Immature natural killer cell (primary cell): ENCODE measurements at places on chromosomes 6 and 20. TPM values are rescaled to one million over a fixed set of nuclear protein-coding genes. Genes with fewer than 3 reads are reported as not detected.

GRCh38 chr6:30793521-30794194 lies 49.3 kb upstream of the IER3 start:
- no peaks in the 10 kb centered on the region for H3K27me3 ChIP-seq
- peak overlapping the region; percentile 95 for H3K27ac ChIP-seq
- H3K36me3 ChIP-seq: peaks cover 4% of the 10 kb centered on the region
- DNase-seq: peak; percentile 35
- H3K4me3 ChIP-seq: peak overlapping the region; percentile 67
- H3K4me1 ChIP-seq: peaks cover 21% of the 10 kb centered on the region

GRCh38 chr20:62508641-62509051 lies 32.9 kb upstream of the GATA5 start:
- H3K36me3 ChIP-seq: no peaks in the 10 kb centered on the region
- no peak for DNase-seq
- H3K4me3 ChIP-seq: no peak overlapping the region
- H3K4me1 ChIP-seq: no peaks in the 10 kb centered on the region
- peaks cover 2% of the 10 kb centered on the region for H3K27me3 ChIP-seq

DNA sequence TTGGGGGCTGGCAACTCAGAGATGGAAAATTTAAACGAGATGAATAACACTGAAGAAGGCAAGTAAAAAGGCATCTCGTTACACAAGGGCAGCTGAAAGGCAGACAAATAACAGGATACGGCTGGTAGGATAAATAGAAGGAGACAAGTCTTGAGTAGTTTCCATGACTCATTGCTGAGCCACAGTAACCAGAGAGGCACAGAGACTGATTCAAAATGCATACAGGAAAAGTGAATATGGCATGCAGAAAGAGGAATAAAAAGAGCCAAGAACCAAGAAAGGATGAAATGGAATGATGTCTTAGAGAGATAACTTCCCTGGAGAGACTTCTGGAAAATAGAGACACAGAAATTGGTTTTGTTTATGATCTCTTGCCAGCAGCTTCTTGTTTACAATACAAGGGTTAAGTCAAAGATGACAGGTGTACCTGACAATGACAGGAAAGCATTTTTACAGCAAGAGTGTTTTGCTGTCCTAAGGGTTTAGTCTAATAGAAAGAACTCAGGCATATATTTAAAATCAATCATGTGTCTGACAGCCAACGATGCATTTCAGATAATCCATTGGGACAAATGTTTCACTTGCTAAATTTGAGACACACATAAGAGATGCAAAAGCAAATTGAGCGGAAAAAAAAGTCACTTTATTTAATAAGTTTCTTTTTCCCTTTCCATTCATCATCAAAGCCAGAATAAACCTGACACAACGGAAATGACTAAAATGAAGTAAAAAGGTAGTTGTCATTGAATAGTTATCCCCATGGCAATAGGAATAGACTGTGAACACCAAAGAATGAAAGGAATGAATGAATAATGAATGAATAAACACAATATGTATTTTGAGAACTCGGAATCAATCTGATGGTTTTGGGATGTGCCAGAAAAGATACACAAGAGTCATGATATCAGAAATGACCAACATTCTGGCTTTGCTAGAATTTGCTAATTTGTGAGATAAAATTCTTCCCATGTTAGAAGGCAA lies 68.0 kb upstream of the KCNQ5 start:
- H3K4me3 ChIP-seq: no peak overlapping the region
- H3K4me1 ChIP-seq: no peaks in the 10 kb centered on the region
- H3K36me3 ChIP-seq: no peaks in the 10 kb centered on the region
- no peak overlapping the region for H3K27ac ChIP-seq
- no peak for DNase-seq

DNA sequence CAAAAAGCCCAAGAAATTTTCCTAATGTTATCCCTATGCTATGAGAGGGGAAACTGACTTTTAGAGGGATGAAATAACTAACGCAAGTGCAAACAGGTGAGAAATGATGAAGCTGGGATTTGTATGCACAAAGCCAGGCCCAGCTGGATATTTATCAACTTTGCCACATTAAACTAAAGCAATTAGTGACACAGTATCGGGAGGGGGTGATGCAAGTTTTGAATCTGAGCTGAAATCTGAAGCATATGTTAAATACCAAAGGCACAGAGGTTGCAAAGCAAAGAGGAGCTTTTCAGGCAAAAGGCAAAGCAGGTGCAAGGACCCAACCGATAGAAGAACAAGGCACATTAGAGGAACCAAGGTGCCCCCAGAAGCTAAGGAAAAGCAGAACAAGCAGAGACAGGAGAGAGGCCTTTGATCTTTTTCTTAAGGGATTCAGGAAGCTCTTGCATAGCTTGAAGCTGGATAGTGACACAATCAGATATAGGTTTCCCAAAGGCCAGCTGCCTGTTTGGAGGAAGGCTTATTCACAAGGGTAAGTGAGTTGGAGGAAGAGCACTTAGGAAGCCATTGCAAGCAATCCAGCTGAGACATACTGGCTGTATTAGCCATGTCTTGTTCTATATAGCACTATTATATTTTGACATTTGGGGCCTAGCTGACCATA lies 207.5 kb downstream of the HIVEP2 start:
- H3K36me3 ChIP-seq: no peaks in the 10 kb centered on the region
- DNase-seq: no peak
- H3K4me1 ChIP-seq: no peaks in the 10 kb centered on the region
- H3K27ac ChIP-seq: no peak overlapping the region
- H3K4me3 ChIP-seq: no peak overlapping the region

GRCh38 chr6:30007132-30007764 lies 53.8 kb upstream of the POLR1H start:
- H3K27ac ChIP-seq: no peak overlapping the region
- H3K4me1 ChIP-seq: peaks cover 20% of the 10 kb centered on the region
- H3K36me3 ChIP-seq: peaks cover 14% of the 10 kb centered on the region
- peak overlapping the region; percentile 54 for H3K4me3 ChIP-seq

DNA sequence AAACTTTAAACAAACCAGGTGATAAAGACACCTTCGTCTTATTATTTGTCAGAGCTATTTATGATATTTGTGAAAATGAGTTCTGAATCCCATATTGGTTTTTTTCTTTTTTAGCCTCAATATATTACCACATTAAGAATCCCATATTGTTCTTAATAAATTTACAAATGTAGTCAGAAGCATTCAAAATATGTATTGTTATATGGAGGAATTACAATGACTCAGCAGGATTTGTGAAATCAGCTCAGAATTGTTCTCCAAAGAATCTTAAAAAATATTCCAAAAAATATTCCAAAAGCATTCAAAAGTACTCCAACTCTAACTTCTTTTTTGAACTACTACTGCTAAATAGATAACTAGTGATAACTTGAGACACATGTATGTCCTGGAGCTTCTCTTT lies 6.5 kb upstream of the ZNF343 start:
- H3K4me1 ChIP-seq: no peaks in the 10 kb centered on the region
- peaks cover 8% of the 10 kb centered on the region for H3K27me3 ChIP-seq
- H3K4me3 ChIP-seq: no peak overlapping the region
- H3K36me3 ChIP-seq: no peaks in the 10 kb centered on the region

DNA sequence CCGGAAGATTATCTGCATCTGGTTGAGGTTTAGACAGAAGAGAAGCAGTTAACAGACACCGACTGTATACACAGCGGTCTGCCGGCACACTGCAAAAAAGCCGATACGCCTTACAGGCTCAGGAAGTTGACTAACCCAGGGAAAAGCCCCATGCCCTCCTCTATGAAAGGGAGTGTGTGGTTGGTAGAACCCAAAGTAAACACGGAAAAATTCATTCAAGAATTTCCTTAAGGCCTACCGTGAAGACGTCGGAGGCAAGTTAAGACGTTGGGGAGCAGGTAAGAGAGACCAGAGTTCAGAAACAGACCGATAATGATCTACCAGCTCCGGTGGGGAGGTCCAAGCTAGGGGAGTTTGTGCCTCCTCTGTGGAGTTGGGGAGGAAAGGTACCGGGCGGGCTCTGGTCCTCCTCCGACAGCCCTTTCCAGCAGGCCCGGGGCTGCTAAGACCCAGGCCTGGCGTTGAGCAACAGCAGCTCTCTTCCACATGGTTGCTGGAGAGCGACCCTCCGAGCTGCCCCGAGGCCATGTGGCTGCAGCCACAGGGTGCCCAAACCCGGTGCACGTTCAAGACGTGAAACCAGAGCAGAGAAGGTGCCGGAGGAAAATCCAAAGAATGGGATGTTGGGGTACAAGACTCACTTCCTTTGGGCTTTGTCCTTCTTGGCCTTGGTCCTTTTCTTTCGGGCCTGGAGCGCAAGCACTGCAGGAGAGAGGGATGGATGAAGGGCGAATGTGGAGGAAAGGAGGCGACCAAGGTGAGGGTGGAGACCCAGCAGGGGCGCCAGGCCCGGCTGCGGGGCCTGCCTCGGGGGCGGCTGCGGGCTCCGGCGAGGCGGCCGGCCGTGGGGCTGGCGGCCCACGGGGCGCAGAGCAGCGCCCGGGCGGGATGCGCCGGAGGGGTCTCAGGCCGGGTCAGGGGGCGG lies 809 bp downstream of the SRPK1 start:
- peak; percentile 24 for DNase-seq
- H3K27me3 ChIP-seq: peaks cover 2% of the 10 kb centered on the region
- H3K36me3 ChIP-seq: no peaks in the 10 kb centered on the region
- H3K4me3 ChIP-seq: peak overlapping the region; percentile 98
- H3K4me1 ChIP-seq: peaks cover 55% of the 10 kb centered on the region
- peak overlapping the region; percentile 88 for H3K27ac ChIP-seq

GRCh38 chr6:143562143-143562542 lies 50.6 kb upstream of the FUCA2 start:
- peaks cover 4% of the 10 kb centered on the region for H3K36me3 ChIP-seq
- no peak overlapping the region for H3K27ac ChIP-seq
- H3K4me3 ChIP-seq: no peak overlapping the region
- H3K27me3 ChIP-seq: no peaks in the 10 kb centered on the region

GRCh38 chr6:14082771-14083170 lies 34.8 kb upstream of the CD83 start:
- H3K27ac ChIP-seq: no peak overlapping the region
- H3K4me3 ChIP-seq: no peak overlapping the region
- H3K4me1 ChIP-seq: peaks cover 2% of the 10 kb centered on the region
- peaks cover 6% of the 10 kb centered on the region for H3K27me3 ChIP-seq
- DNase-seq: no peak

GRCh38 chr6:143755301-143755744 lies 77.6 kb downstream of the PHACTR2 start:
- no peak overlapping the region for H3K4me3 ChIP-seq

DNA sequence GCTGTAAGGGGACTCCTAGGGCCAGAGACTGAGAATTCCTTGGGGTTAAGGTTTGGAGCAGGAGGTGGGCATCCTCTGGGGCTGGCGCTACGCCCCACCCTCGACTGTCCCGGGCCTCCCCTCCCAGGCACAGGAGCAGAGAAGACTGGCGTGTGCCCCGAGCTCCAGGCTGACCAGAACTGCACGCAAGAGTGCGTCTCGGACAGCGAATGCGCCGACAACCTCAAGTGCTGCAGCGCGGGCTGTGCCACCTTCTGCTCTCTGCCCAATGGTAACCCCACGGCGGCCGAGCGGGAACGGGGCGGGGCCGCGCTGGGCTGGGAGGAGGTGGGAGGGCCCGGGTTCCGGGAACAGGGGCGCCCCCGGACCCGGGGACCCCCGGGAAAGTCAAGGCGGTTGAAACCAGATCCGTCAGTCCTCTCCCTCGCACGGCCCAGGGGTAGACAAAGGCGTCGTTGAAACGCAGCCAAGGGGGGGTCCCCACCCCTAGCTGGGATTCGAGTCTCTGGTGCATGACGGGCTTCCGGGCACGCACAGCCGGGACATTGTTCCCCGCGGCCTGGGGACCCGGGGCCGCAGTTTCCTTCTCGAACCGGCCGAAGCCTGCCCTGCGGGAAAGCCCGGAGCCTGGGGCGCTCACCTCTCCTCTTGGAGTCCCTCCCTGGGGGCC lies 844 bp downstream of the WFDC2 start:
- H3K27me3 ChIP-seq: peaks cover 31% of the 10 kb centered on the region
- H3K4me1 ChIP-seq: no peaks in the 10 kb centered on the region
- no peak overlapping the region for H3K27ac ChIP-seq
- H3K36me3 ChIP-seq: no peaks in the 10 kb centered on the region
- DNase-seq: no peak

DNA sequence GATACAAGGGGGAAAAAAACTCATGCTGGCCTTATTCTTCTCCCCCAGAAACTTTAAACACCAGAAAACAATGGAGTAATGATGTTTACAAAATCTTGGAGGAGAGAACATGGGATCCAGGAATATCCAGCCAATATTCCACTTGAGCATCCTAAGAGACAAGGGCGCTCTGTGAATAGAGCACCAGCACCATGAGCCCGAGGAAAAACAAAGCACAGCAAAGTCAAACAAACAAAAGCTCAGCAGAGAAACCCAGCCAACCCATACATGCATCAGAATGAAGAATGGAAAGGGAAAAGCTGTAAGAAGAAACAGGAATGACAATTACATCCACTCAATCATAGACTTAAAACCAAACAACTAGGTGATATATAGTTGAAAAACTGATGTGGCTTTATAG lies 4.6 kb upstream of the NAA20 start:
- H3K27ac ChIP-seq: no peak overlapping the region
- DNase-seq: no peak
- peaks cover 7% of the 10 kb centered on the region for H3K4me1 ChIP-seq
- no peak overlapping the region for H3K4me3 ChIP-seq

DNA sequence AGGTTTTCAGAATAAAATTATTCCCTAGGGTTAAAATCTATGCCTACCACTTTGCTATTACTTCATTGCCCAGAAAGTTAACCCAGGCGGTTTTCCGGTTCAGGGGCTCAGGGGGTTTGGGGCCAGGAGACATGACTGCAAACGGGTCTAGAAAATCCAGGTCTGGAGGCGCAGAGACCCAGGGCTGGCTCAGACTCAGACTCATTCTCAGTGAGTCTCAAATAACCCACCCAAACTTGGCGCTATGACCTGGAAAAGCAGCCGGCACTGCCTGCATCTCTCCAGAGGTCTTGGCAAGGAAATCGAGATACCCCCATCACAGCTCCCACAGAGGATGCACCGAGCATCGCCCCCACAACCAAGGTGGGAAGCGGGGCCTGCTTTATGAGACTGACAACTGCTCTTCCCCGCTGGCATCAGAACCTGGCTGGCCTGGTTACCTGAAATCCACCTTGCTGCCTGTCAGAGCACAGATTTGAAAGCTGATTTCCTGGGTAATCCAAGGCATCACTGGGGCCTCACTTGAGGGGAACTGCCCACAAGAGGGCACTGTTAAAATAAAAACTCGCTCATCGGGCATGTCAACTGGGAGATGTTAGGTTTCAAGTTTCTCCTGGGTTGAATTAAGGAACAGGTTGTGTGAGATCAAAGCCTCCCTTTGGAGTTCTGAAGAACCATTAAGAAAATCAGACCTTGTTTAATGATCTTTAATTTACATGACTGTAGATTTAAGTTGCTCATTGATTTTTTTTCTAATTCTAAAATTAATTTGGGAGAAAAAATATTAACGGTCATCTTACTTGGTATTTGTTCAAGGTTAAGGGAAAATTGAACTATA lies 55.1 kb downstream of the KIF16B start:
- H3K27ac ChIP-seq: no peak overlapping the region
- H3K36me3 ChIP-seq: peaks cover 3% of the 10 kb centered on the region
- H3K4me1 ChIP-seq: peaks cover 3% of the 10 kb centered on the region
- no peak for DNase-seq
- no peak overlapping the region for H3K4me3 ChIP-seq

The RWDD1 gene
- polyA plus RNA-seq: 69.1 TPM

The PKIB gene
- not detected for polyA plus RNA-seq

The PPP1R14C gene
- not detected for polyA plus RNA-seq

The FAM110A gene
- polyA plus RNA-seq: 13.8 TPM

The TRIM27 gene
- 51.1 TPM for polyA plus RNA-seq
